ENCODE measurements at places on chromosomes 1 and 21.
A peak's percentile ranks its signal among the peaks of the same experiment; 100 is the strongest.

- DNase-seq, result no peak
Observed at GRCh38 chr1:193971595-193971994, 785.2 kb upstream of the B3GALT2 start.

GRCh38 chr1:44696789-44697345, 22.4 kb downstream of the ARMH1 start:
- peak; percentile 35 for DNase-seq

DNA sequence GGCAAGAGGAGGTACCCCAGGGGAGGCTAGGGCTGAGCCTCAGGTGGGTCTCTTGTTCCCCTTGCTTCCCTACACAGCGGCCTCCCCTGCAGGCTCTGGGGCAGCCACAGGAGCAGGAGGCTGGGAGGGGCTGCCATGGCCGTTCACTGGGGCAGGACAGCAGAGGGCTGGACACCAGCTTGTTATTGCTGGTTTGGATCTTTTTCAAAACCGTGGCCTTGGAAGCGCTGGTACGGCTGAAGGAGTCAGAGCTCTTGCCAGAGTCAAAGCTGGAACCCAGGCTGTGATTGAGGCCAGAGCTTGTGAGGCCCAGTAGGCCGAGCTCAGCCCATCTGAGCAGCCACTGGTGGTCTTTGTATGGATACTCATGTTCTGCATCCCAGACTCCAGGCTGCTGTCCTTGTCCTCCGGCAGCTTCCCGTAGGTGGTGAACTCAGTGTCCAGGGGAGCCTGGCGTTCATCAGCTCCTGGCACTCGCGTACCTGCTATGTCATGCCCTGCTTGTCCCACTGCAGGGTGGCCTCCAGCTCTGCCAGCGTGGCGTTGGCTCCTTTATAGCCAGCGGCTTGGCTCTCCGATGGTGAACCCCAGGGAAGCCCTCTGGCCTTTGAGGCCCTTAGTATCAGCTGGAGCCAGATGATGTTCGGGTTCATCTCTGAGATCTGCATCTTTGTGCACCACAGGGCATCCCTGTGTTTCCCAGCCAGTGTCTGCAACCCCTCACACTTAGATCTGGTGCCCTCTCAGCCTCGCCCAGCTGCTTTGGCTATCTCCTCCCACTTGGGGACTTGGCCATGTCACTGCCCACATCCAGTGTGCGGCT, 40.3 kb upstream of the THEM4 start:
- no peak for DNase-seq

DNA sequence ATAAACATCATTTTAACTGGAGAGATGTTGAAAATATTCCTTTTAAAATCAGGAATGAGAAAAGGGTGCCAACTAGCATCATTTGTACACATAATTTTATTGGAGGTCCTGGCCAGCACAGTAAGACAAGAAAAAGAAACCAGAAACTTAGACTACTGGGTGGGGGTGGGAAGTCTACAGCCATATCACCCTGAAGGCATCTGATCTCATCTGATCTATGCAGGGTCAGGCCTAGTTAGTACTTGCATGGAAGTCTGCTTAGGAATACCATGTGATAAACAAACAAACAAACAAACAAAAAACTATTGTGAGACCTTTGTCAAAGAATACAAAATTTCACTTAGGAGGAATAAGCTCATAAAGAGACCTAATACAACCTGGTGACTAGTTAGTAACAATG, 54.2 kb downstream of the EIF2B3 start:
- DNase-seq, result no peak

GRCh38 chr21:33238565-33239255, 9.0 kb downstream of the IFNAR2 start:
- no peak for DNase-seq

DNA sequence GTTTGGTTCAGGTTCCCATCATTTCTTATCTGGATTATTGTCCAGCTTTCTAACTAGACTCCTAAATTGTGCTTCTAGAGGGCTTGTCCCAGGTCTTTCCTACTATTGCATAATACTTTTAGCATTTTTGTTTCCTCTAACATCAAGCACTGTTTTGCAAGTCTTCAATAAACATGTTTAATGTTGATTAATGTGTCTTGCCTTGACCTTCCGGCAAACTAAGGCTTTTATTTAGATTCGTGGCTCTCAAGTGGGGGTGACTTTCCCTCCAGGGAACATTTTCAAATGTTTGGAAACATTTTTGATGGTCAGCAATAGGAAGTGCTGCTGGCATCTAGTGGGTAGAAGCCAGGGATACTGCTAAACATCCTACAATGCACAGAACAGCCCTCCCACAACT, 90.7 kb downstream of the RPE65 start:
- DNase-seq, result no peak

DNA sequence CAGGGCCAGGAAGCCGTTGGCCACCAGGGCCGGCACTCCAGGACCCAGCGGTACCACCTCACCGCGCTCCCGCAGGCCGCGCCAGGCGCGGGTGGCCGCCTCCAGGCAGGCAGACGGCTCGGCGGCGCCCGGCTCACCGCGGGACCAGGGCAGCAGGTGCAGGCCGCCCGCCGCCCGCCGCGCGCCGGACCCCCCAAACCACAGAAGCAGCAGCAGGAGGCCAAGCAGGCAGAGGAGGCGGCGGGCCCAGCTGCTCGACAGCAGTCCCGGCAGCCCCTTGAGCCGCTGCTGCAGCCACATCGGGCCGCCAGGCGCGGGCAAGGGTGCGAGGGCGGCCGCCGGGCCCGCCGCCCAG, 312 bp downstream of the KIAA2013 start:
- no peak for DNase-seq

GRCh38 chr1:161374373-161374772, 6.7 kb upstream of the CFAP126 start:
- DNase-seq, result no peak

- no peak for DNase-seq
Observed at GRCh38 chr21:33397717-33398116, 5.5 kb upstream of the IFNGR2 start.

DNA sequence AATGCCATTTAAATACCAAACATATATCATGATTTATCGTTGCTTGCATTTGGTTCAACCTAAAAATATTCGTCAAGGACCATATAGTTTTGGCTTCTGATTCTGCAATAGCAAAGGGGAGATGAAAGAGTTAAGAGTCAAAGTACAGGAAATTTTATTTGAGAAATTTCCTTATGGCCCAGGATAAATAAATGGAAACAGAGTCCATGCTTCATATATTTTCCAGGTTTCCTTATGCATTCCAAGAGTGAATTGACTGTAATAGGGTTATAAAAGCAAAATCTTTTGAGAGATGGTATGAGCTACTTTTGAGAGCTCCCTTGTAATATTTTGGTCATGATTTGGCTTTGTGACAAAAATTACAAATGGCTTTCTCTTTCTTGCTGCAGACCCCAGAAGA, 140.1 kb downstream of the HMCN1 start:
- DNase-seq, result no peak

GRCh38 chr1:244820131-244820530, 15.3 kb upstream of the COX20 start:
- DNase-seq, result no peak

- no peak for DNase-seq
Observed at GRCh38 chr1:110298991-110299390, 40.2 kb upstream of the RBM15 start.

- DNase-seq, result no peak
Observed at GRCh38 chr21:41673071-41673470, 93.8 kb downstream of the RIPK4 start.

- DNase-seq, result no peak
Observed at GRCh38 chr1:230425252-230426091, 660 bp downstream of the PGBD5 start.

- no peak for DNase-seq
Observed at GRCh38 chr1:38151399-38151798, 104.8 kb upstream of the POU3F1 start.

- DNase-seq, result no peak
Observed at GRCh38 chr1:17521946-17522612, 17.4 kb upstream of the ARHGEF10L start.

DNA sequence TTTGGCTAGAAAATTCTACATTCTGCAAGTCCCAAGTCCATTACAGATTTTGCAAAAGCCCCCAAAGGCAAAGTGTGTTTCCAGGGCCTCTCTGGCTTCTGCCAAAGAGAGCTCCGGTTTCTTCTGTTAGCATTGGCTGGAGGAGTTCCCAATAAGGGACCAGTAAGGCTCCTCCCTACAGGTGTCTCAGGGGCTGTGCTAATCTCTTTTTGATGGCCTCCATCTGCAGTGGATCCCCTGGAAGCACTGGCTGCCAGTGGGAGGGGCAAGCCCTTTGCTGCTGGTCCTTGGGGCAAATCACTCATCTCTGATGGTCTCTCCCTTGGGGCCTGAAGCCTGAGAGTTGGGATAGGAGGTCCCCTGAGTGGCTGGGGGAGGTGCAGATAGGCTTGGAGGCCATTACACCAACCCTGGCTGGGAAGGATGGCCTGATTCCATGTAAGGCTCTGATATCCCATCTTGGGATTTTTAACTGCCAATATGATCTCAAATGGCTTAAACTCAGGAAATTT, 89.1 kb upstream of the USP24 start:
- no peak for DNase-seq

- no peak for DNase-seq
Observed at GRCh38 chr1:64727861-64728260, 17.0 kb upstream of the RAVER2 start.

DNA sequence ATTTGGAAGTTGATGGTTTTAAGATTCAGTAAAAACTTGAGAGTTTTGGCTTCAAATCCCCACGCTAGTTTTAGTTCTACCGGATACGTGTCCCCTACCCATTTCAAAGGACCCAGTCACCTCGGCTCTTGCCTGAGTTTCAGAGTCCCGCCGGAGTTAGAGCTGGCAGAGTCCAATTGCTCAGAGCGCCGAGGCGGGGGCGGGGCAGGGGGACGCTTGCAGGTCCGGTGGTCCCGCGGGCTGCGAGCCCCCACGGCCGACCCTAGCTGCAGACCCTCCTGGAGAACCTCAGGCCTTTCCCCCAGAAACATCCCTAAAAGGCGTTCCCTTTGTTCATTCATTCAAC, 765 bp upstream of the VPS45 start:
- DNase-seq, result peak; percentile 35

- DNase-seq, result no peak
Observed at GRCh38 chr1:184685116-184685515, 69.5 kb downstream of the EDEM3 start.

DNA sequence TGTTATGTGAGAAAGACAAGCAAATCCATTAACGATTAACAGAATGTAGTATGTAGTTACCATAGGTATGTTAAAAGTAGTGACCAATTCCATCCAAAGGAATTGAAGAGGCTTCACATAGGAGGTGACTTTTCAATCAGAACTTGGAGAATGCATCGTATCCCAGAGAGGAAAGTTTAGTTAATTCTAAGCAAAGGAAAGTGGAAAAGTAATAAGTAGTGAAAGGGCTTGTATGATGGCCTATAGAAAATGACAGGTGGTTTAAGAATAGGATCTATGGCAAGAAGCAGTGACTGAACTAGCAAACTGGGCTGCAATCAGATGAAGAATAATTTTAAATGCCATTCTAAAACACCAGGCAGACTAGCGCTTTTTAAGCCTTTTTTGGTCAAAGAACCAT, 16.6 kb downstream of the SCMH1 start:
- DNase-seq, result no peak

DNA sequence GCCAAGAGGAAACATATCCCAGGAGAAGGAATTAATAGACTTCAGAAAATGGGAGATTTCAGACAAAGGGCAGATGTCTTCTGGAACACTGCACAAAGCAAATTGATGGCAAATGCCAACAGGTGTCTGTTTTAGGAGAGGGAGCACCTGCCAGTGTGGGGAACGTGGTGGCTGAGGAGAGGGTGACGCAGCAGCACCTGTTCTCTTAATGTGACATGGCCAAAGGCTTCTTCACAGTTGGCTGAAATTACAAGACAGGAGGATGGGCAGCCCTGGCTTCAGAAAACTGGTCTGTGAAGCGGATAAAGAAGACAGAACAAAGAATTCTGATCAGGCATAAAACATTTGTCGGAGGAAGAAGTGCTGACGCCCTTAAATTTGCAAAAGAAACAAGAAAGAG, 178.7 kb upstream of the RUNX1 start:
- no peak for DNase-seq
